GM23248 (cell line): ENCODE measurements at places on chromosomes 13 and 19. TPM values are rescaled to one million over a fixed set of nuclear protein-coding genes. Genes with fewer than 3 reads are reported as not detected.

GRCh38 chr13:109144693-109145437 lies 515.5 kb downstream of the MYO16 start:
- no peaks in the 10 kb centered on the region for H3K36me3 ChIP-seq
- DNase-seq, result peak; percentile 30
- H3K27me3 ChIP-seq, result peaks cover 21% of the 10 kb centered on the region
- peaks cover 26% of the 10 kb centered on the region for H3K4me1 ChIP-seq
- H3K27ac ChIP-seq, result no peak overlapping the region

GRCh38 chr19:48975947-48976847 lies 11.1 kb downstream of the FTL start:
- DNase-seq, result peak; percentile 29
- H3K4me3 ChIP-seq, result no peak overlapping the region
- no peaks in the 10 kb centered on the region for H3K27me3 ChIP-seq
- H3K4me1 ChIP-seq, result peaks cover 7% of the 10 kb centered on the region; the same call in 1 of the 2 replicates

DNA sequence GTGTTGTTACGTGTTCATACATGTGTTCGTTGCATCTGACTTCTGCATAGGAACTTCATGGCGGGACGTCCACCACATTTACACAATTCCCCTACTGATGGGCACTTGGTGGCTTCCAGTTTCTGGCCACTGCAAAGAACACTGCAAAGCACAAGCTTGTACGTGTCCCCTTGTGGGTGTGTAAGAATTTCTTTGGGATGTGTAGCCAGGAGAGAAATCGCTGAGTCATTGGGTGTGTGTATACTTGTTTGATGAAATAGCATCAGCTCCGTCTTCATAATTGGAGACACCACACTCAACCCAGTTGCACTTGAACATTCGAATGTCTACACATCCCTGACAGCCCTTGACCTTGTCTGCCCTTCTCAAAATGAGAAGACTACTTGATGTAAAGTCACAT lies 19.2 kb downstream of the KLK5 start:
- DNase-seq, result peak; percentile 68
- no peak overlapping the region for H3K27ac ChIP-seq
- H3K4me1 ChIP-seq, result no peaks in the 10 kb centered on the region
- H3K27me3 ChIP-seq, result peaks cover 11% of the 10 kb centered on the region; the same call in 1 of the 2 replicates
- H3K36me3 ChIP-seq, result no peaks in the 10 kb centered on the region

GRCh38 chr19:6014551-6015135 lies 36.7 kb upstream of the RANBP3 start:
- H3K27me3 ChIP-seq, result no peaks in the 10 kb centered on the region
- H3K4me1 ChIP-seq, result no peaks in the 10 kb centered on the region
- DNase-seq, result no peak
- no peak overlapping the region for H3K27ac ChIP-seq
- no peaks in the 10 kb centered on the region for H3K36me3 ChIP-seq
- H3K4me3 ChIP-seq, result no peak overlapping the region

GRCh38 chr13:90918536-90918935 lies 429.0 kb upstream of the MIR17HG start:
- H3K4me3 ChIP-seq, result no peak overlapping the region
- no peaks in the 10 kb centered on the region for H3K27me3 ChIP-seq
- DNase-seq, result peak; percentile 45
- H3K36me3 ChIP-seq, result no peaks in the 10 kb centered on the region
- no peaks in the 10 kb centered on the region for H3K4me1 ChIP-seq

DNA sequence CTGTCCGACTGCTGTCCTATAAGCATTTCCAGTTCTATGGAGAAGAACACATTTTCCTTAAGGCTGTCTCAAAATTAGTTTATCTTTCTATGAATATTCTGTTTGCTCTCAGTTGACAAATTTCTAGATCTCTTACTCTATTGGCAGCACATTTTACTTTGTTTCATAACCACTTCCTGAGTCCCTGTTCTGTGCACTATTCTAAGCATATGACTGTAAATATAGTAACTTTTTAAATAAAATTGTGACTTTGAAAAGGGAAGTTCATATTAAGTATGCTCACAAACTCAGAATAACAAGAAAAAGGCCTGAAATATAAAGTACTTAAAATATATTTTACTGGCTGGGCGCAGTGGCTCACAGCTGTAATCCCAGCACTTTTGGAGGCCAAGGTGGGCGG lies 56.5 kb upstream of the HTR2A start:
- H3K4me3 ChIP-seq, result no peak overlapping the region
- no peaks in the 10 kb centered on the region for H3K4me1 ChIP-seq
- no peaks in the 10 kb centered on the region for H3K27me3 ChIP-seq
- no peaks in the 10 kb centered on the region for H3K36me3 ChIP-seq
- H3K27ac ChIP-seq, result no peak overlapping the region

Gene CEACAM8
- total RNA-seq, result not detected in 2 replicates

Gene DDA1
- 10.9 and 40.8 TPM in 2 replicates for total RNA-seq
